Activated B cell treated with CpG ODN at 0.5 μM for 24 hours (primary cell): ENCODE measurements at places on chromosomes 2 and 18. TPM values are rescaled to one million over a fixed set of nuclear protein-coding genes. Genes with fewer than 3 reads are reported as not detected.

DNA sequence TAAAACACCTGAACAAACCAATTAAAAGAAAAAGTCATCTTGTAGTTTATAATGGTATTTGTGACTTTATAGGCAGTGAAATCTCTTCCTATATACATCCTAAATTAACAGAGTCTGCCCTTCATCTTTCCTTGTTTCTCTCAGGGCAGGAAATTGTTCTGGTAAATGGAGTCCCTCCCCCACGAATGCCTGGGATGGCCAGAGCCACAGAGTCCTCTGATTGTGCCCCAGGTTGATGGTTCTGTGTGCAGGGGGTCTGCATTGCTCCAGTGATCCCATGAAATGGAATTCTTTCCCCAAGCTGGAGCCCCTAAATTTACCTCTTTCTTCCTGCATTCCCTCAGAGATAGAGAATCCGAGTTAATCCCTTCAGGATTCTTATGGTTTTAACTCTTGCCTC is 155.5 kb downstream of the MTX2 start:
- DNase-seq: no peak
- H3K4me1 ChIP-seq: peaks cover 6% of the 10 kb centered on the region
- peaks cover 11% of the 10 kb centered on the region for H3K27me3 ChIP-seq
- H3K4me3 ChIP-seq: no peak overlapping the region
- no peak overlapping the region for H3K27ac ChIP-seq

DNA sequence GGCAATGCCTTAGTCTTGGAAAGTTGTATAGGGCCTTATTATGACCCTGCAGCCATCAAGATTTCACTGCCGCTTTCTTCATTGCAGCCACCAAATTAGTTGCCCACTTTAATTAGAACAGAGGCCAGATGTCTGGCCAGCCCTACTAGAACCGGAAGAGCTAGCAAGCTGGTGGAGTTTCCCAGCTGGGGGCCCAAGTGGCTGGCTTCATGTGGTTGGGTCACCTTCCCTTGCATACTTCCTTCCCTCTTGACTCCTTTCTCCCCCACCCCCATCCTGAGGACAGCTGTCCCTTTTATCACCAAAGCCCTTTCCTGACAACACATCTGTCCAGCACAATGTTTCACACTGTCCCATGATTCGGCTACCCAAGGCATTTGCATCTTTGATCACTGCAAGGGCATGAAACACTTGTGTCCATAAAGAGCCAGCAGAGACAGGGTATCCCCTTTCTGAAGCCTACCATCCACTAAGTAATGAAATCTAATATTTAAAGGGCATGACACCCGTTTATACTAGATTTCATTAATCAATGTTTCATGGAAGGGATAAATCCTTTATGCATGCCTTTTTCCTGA is 187.2 kb downstream of the BCL11A start:
- H3K4me1 ChIP-seq: peaks cover 99% of the 10 kb centered on the region
- H3K27me3 ChIP-seq: no peaks in the 10 kb centered on the region
- DNase-seq: no peak
- peaks cover 4% of the 10 kb centered on the region for H3K36me3 ChIP-seq
- peak overlapping the region; percentile 62 for H3K4me3 ChIP-seq

- H3K4me3 ChIP-seq: peak overlapping the region; percentile 81
- H3K4me1 ChIP-seq: peaks cover 33% of the 10 kb centered on the region
- DNase-seq: no peak
Measured at GRCh38 chr2:69307579-69308064, 79.4 kb downstream of the GFPT1 start.

GRCh38 chr2:46074501-46074900 is 222.7 kb upstream of the EPAS1 start:
- H3K27me3 ChIP-seq: no peaks in the 10 kb centered on the region
- no peak overlapping the region for H3K27ac ChIP-seq
- peaks cover 32% of the 10 kb centered on the region for H3K36me3 ChIP-seq

DNA sequence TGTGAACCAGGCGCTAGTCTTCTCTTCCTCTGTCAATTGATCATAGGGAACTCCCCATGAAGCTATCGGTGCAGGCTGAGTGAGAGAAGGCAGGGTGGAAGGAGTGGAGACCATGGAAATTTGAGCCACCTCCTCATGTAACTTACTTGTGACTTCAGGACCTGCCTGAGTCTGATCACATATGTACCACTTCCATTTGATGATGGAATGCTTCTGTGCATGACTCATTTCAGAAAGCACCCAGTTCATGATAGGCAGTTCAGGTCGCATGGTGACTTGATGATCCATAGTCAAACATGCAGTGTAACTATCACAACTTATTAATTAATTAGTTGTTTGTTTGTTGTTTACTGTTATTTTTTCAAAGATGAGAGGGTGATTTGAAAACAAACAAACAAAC is 1296.7 kb downstream of the SUCLG1 start:
- no peak overlapping the region for H3K4me3 ChIP-seq
- no peak for DNase-seq
- no peaks in the 10 kb centered on the region for H3K36me3 ChIP-seq

DNA sequence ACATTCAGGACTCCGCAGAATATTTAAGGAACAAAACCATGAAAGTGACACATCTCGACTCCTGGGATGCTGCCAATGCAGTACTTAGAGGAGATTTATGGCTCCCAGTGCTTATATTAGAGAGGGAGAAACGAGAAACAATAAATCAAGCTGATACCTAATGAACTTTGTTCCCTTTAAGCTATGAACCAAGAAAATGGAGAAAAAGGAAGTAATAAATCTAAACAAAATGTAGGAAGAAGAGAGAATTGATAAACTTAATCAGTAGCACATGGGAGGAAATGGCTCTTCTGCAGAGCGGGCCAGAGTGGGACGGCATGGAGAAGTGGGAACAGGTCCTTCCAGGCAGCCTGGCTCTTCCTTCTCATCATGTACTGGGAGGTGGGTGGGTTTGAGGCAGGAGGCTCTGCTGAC is 42.7 kb downstream of the NPPC start:
- H3K4me3 ChIP-seq: no peak overlapping the region
- H3K4me1 ChIP-seq: no peaks in the 10 kb centered on the region
- no peaks in the 10 kb centered on the region for H3K36me3 ChIP-seq
- DNase-seq: no peak

GRCh38 chr2:101435001-101435862 is 39.7 kb downstream of the RFX8 start:
- no peaks in the 10 kb centered on the region for H3K36me3 ChIP-seq
- no peak for DNase-seq
- H3K27me3 ChIP-seq: no peaks in the 10 kb centered on the region
- no peaks in the 10 kb centered on the region for H3K4me1 ChIP-seq

GRCh38 chr2:109454765-109455394 is 158.9 kb downstream of the SEPTIN10 start:
- H3K27me3 ChIP-seq: no peaks in the 10 kb centered on the region
- no peak for DNase-seq
- no peaks in the 10 kb centered on the region for H3K36me3 ChIP-seq
- no peak overlapping the region for H3K27ac ChIP-seq

Gene AMER3
- not detected in 2 replicates for total RNA-seq

Gene NIF3L1
- total RNA-seq: 32.2 and 32.3 TPM in 2 replicates

Gene NT5C1B
- total RNA-seq: not detected in 2 replicates

Gene ITGA6
- total RNA-seq: 0.31 and 0.42 TPM in 2 replicates

Gene EMILIN1
- 0.29 and 0.69 TPM in 2 replicates for total RNA-seq

Gene MOCOS
- 0.39 and 0.42 TPM in 2 replicates for total RNA-seq

Gene GPR17
- not detected in 2 replicates for total RNA-seq
